GM04504 (cell line): ENCODE measurements at places on chromosomes 1 and 21.
A peak's percentile ranks its signal among the peaks of the same experiment; 100 is the strongest.

DNA sequence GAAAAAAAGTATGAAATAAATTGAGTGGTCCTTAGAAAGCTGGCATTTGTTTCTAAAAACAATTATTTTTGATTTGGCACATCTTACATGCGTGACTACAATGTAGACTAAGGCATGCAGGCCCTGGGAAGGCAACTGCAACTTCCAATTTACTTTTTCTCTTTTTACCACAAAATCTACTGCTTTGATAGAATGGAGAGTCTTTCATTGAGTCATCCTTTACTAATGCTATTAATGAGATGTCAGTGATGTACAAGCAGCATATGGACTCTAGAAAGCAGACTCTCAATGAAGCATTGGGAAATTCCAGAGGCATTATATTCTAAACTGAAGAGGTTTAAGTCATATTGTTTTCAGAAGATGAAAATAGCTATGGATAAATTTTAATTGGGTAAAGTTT is 29.6 kb upstream of the PRRX1 start:
- DNase-seq, result peak; percentile 23

- DNase-seq, result no peak
These were observed 6.8 kb upstream of the TEKT2 start for GRCh38 chr1:36076979-36077573.

DNA sequence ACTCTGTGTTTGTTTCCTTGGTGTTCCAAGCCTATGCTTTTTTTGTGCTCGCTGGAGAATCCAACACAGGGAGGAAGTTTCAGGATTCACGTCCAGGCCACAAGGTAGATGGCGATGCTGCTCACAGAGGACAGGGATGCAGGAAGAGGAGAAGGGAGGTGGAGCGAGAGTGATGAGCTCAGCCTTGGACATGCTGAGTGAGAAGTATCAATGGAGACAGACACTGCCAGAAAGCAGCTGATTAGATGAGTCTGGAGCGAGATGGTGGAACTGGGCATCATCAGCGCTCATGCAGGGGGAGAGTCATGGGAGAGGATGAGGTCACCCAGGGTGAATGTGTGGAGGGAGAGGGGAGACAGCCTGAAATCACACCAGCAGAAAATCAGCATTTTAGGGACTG is 110.0 kb downstream of the GLUL start:
- no peak for DNase-seq

- no peak for DNase-seq
These were observed 479.2 kb upstream of the LRRC7 start for GRCh38 chr1:69088571-69088970.
